ENCODE measurements at places on chromosomes 5 and 9.

DNA sequence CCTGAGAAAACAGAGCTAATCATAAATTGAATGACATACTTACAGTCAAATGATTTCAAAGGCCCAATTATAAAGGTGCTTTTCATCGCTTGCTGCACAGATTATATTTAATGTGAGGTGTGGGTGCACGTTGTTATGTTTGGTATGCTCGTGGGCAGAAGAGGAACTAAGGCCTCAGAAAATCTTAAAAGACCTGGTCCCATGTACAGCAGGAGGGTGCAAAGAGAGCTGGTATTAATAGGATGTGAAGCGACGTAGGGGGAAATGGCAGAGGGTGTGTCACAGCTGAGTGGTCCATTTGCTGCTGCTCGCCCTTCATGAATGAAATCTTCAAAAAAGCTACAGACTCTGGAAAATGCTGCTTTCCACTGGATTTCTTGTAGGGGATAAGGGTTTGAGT lies 40.5 kb upstream of the IFNK start:
- no peak for DNase-seq

DNA sequence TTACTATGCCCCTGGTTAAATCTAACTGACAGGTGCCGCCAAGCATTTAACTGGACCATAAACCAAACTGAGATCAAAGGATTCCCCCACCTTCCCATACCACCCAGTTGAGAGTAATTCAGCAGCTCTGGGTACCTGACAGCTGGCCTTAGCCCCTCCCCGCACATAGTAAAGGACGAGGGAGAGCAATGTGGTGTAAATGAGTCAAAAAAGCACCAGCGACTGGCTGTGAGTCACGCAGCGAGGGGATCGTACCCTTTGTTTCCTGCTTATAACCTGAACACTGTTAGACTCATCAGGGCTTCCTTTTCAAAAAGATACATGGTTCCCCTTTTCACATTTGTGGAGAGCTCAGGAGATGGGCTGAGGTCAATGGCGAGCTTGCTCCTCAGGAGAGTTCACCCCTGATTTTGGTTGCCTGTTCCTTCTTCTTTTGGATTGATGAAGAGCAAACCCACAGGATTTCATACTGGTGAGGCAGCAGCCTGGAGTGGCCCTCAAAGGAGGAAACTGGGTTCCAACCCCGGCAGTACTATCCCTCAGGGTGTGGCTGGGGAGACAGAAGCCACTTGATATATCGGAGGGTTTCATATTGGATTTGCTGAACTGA lies 71.5 kb downstream of the ANKRD33B start:
- no peak for DNase-seq

DNA sequence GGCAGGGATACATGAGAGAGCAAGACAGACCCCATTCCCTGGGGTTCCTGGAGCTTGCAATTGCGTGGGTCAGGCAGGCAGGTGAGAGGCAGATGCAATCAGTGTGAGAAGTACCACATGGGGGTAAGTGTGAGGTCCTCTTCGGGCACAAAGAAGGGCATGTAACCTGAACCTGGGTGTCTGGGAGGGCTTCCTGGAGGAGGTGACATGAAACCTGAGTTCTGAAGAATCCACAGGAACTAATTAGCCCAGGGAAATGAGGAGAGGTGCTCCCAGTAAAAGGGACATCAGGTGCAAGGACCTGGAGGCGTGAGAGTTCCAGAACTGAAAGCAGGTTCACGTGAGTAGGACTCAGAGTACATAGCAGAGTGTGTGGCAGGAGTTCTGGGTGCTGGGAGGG lies 2.5 kb downstream of the AMBP start:
- DNase-seq = no peak

DNA sequence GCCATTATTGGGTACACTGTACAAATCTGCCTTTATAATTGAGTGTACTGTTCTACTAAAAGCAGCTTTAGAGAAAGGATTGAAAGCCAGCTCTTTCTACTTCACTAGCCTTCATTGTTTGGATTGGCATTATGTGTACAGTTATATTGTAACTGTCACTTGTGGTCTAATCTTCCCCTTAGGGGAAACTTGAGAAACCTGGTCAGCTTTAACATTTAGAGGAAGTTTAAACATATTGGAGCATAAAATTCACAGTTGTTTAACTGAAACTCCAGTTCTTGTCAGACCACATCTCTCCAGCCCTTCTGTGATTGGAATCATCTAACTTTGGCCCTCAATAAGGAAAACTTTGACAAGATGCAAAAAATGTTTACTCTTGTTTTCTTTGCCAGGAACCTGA lies 24.6 kb downstream of the PIK3R1 start:
- DNase-seq = no peak

- no peak for DNase-seq
Measured at GRCh38 chr9:133750982-133751649, 13.0 kb upstream of the SARDH start.

- no peak for DNase-seq
Measured at GRCh38 chr9:91740701-91741100, 209.3 kb downstream of the ROR2 start.

- DNase-seq = no peak
Measured at GRCh38 chr5:174523311-174524071, 200.9 kb upstream of the MSX2 start.

DNA sequence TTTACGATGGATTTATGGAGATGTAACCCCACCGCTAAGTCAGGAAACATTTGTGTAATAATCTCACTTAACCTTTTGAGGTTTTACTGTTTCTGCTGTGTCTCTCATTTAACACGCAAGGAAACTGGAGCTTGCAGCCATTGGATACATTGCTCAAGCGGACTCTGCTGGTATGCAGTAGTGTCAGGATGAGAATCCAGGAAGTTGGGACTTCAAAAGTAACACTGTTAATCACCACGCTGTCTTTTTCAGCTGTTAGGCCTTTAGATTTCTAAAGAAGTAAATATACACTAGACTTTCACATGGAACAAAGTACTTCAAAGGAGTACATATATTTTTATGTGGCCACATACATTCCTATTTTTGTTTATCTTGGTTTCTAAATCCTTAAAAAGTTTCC lies 114.7 kb downstream of the LPAR1 start:
- no peak for DNase-seq

- DNase-seq = no peak
Measured at GRCh38 chr5:151719228-151720000, 32.7 kb upstream of the SPARC start.

DNA sequence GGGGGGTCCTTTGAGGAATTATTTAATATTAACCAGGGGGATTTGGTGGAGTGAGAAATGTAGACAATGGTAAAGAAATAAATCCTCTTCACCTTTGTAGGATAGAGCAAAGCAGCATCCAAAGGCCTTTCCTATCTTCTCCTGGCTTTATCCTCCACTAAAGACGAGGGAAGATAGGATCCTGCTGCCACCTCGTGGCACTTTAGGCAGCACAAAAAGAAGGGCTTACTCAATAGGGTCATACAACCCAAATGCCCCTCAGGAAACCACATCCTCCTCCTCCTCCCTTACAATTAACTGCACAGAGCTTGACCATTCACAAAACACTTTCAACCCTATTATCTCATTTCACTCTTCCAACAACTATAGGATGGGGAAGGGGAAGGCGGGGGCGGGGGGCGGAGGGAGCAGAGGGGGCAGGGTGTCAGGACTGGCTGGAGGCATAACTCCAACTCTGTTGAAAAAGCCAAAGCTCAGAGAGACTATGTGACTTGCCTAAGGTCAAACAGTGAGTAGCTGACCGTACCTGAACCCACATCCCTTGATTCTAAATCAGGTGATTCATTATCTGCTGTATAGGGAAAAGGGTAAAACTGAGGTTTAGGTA lies 45.4 kb upstream of the MYOT start:
- no peak for DNase-seq

GRCh38 chr5:129097498-129098296 lies 3.1 kb downstream of the ISOC1 start:
- no peak for DNase-seq

- no peak for DNase-seq
Measured at GRCh38 chr5:143349177-143349576, 54.3 kb downstream of the NR3C1 start.

GRCh38 chr5:156363861-156364260 lies 36.9 kb downstream of the SGCD start:
- DNase-seq = no peak

DNA sequence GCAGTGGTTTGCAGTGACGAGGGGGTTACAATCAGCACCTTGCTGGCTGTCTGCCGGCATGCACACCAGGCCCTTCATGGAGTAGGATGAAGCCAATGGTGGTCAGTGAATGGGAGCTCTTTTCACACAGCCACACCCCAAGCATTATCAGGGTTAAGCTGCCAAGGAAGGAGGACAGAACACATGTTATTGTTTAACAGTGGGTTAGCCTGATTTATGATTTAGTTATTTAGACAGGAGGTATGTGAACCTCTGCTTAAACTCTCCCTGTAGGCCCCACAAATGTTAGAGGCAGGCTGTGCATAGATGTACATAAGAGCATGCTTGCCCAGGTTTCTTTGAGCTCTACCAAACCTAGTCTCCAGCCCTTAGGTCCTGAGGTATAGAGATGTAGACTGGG lies 262.9 kb downstream of the SPOCK1 start:
- DNase-seq = no peak

- no peak for DNase-seq
Measured at GRCh38 chr5:138737494-138738265, 15.5 kb upstream of the CTNNA1 start.

DNA sequence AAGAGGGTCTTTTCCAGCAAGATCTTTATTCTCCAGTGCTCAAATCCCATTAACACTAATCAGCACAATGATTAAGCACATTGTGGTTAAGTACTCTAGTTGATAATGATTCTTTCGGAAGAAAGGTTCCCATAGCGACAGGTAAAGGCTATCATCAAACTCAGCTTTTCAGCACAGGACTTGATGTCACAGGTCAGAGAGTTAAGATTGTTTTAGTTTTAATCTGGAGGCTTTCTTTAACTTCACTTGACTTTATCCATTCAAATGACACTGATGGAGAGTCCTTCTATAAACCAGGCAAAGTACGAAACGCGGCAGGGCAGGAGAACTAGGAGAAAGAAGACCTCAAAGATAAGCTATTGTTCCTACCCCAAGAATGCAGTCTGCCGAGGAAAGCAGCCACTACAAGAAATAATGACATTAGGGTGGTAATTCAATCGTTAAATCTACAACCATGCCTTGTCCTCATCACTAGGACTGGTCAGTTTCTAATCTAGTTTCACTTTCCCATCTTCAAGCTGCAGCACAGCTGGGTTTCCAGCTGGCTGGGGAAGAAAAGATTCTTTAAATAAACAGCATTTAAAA lies 4.6 kb downstream of the NRG2 start:
- no peak for DNase-seq

DNA sequence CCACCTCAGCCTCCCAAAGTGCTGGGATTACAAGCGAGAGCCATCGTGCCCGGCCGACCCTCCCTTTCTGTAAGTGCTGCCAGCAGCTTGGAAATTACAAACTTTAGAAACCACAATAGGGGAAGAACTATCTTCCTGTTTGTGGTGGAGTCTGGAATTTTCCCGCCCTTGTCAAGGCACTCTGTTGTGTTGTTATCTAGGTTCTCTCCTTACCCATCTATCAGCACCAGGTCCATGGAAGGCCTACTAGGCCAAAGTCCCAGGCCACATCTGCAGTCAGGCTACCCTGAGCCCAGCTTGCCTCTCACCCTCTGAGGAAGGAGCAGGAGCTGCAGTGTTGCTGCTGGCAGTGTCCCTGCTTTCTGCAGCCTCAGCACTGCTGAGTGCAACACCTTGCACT lies 214.9 kb downstream of the MCTP1 start:
- no peak for DNase-seq

DNA sequence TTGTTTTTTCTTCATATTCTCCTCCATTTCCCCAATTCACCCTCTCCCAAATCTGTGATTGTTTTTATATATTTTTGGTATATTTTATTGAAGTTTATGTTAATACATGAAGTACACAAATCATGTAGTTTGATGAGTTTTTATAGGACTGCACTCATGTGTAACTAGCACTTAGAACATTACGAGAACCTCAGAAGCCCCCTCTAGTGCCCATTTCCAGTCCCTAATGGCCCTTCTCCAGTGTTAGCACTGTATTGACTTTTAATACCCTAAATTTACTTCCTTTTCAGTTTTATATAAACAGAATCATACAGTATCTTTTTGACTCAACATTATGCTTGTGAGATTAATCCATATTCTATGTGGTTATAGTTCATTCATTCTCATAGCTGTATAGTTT lies 18.5 kb upstream of the FKTN start:
- DNase-seq = no peak

- DNase-seq = peak; percentile 52
Measured at GRCh38 chr9:89605465-89606048, 745 bp downstream of the GADD45G start.

DNA sequence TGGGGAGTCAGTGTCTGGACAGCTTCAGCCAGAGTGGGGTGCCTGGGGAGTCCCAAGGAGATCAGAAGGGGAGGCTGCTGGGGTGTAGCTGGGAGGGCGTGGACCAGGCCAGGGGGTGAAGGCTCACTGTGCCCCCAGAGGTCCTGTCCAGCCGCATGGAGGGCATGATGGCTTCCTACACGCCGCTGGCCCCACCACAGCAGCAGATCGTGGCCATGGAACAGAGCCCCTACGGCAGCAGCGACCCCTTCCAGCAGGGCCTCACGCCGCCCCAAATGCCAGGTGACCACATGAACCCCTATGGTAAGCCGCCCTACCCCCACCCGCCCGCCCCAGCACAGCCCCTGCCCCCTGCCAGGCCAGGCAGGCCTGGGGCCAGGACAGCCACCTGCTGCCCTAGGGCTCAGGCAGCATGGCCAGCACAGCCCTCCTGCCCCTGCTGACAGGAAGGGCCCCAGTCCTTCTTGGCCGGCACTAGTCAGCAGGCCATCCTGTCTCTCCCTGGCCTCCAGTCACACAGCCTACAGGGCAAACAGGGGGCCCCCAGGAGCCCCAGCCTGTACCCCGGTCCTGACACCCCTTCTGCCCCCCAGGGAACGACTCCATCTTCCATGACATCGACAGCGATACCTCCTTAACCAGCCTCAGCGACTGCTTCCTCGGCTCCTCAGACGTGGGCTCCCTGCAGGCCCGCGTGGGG lies 82.1 kb downstream of the LMX1B start:
- DNase-seq = no peak

DNA sequence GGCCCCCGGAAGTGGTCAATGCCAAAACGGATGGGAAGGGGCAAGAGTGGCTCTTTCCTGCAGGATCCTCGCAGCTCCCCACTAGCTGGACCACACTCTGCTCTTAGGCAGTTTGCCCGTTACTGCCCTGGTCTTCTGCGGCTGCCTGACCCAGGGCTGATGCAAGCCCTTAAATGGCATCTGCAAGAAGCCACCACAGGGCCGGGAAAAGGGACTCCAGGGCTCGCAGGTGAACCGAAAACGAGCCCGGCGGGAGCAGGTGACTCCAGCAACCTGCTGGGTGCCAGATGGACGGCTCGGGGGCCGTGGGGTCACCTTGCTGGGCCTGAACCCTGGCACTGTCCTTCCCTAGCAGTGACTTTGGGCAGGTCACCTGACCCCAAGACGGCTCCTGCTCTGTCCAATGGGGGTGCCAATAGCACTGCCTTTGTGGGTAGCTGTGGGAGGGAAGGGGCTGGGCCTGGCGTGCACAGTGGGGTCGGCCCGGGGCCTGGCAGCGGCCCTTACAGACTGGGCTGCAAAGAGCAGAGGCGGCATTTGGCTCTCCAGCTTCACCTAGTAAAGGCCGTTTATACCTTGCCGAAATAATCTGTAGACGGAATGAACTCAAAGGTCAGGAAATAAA lies 1.3 kb downstream of the TMEM250 start:
- DNase-seq = no peak
